ENCODE measurements at places on chromosomes 4 and X.

- no peak for DNase-seq
Measured at GRCh38 chrX:79081895-79082512, 62.5 kb upstream of the GPR174 start.

- DNase-seq = no peak
Measured at GRCh38 chr4:138996090-138996489, 19.5 kb upstream of the NOCT start.

GRCh38 chr4:147693218-147693617 lies 9.3 kb upstream of the PRMT9 start:
- no peak for DNase-seq

DNA sequence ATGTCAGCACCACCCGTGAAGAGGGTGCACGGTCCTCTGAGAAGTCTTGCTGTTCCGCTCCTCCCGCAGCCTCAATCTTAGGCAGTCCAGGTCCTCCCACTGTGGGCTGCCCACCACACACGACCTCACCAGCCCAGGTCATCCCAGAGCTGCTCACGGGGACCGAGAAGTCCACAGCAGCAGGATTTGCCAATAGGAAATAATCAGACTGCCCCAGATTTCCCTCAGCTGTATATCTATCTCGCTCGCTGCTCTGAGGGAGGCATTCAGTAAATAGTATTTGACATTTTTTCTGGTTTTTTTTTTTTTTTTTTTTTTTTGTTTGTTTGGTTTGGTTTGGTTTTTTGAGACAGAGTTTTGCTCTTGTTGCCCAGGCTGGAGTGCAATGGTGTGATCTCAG lies 83.8 kb downstream of the STOX2 start:
- DNase-seq = no peak

GRCh38 chrX:154728431-154729190 lies 22.3 kb downstream of the GAB3 start:
- DNase-seq = no peak

GRCh38 chr4:3656416-3657356 lies 109.5 kb upstream of the ADRA2C start:
- no peak for DNase-seq

DNA sequence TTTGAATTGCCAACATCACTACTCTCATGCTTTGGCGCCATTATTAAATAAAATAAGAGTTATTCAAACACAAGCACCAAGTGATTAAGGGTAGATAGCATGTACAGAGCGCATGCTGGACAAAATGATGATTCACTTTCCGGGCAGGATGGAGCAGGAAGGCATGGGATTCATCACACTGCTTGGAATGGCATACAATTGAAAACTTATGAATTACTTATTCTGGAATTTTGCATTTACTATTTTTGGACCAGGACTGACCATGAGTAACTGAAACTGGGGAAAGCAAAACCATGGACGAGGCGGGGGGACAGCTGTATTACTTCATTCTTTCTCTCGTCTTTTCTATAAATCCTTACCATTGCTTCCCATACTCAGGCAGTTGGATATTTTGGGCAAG lies 28.5 kb upstream of the FGF5 start:
- DNase-seq = no peak

- no peak for DNase-seq
Measured at GRCh38 chrX:10902001-10902400, 209.1 kb upstream of the HCCS start.

- DNase-seq = no peak
Measured at GRCh38 chrX:26918631-26919030, 544.5 kb downstream of the PPP4R3C start.

DNA sequence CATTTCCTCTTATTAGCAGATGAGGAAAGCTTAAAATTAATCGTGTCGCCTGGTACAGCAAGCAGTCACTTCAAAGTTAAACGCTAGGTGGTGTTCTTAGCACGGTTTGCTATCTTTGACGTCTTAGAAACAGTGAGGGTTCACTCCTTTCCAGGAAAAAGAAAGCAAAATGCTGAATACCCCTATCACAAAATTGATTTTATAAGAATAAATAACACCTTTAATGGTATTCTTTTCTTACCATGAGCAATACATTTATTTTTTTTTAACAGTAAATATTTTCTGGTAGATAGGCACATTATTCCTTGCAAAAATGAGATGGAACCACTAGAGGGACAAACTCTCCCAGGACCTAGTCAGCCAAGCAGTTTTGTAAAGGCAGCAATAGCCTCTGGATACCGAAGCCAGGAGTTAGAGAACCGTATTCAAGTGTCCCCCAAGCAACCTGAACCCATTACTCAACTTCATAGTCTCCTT lies 153.9 kb downstream of the KDR start:
- no peak for DNase-seq

Data from DMS 273 treated with DMSO at 0.1 percent for 48 hours (cell line).